ENCODE measurements at places on chromosomes 13 and 19.

DNA sequence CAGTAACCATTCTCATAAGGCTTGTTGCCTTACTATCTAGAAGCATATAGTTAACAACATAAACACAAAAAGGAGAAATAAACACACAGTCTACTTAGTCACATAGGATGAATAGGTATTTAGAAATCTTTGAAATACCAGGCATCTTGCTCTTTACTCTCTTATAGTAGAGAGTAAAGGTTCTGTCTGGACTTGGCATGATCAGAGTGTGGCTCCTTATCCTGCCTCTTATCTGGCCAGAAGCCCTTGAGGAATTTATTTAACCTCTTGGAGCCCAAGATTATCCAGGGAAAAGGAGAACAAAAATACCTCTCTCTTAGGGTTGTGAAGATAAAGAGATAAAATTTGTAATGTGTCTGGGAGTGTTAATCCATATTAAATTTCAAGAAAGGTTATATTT, 100.2 kb upstream of the MBNL2 start:
- no peak for DNase-seq

DNA sequence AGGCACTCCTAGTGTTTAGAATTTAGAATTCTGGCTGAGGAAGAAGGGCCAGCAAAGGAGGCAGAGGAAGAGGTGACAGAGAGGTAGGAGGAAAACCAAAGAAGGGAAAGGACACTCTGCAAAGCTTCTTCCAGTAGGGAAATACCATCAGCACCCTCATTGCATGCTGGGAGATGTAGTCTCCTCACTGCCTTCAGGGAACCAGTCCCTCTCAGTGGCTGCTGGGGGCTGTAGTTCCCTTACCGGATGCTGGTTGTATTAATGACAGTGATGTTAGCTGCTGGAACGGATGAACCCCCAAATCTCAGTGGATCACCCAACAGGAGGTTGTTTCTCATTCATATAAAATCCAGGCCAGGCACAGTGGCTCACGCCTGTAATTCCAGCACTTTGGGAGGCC, 10.1 kb downstream of the GRIN2D start:
- no peak for DNase-seq

GRCh38 chr19:39941151-39941550, 6.7 kb upstream of the FCGBP start:
- no peak for DNase-seq

GRCh38 chr13:24180750-24181377, 20.3 kb downstream of the SPATA13 start:
- no peak for DNase-seq

DNA sequence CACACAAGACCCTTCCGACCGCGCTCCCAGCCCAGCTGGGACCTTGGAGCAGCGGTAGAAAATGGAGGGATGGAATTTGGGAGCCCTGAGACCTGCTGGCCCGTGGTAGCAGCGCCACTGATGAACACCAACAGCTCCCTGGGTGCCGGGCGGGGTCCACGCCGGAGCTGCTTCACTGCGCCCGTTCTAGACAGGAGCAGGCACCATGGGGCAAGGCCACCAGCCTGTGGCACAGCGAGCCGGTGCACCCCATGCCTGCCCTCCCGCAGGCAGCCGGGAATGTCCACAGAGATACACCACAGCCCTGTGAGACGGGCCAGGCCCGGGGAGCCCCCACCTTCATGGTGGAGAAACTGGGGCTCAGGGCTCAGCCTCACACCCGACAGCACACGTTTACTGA, 9.9 kb upstream of the SHC2 start:
- no peak for DNase-seq

DNA sequence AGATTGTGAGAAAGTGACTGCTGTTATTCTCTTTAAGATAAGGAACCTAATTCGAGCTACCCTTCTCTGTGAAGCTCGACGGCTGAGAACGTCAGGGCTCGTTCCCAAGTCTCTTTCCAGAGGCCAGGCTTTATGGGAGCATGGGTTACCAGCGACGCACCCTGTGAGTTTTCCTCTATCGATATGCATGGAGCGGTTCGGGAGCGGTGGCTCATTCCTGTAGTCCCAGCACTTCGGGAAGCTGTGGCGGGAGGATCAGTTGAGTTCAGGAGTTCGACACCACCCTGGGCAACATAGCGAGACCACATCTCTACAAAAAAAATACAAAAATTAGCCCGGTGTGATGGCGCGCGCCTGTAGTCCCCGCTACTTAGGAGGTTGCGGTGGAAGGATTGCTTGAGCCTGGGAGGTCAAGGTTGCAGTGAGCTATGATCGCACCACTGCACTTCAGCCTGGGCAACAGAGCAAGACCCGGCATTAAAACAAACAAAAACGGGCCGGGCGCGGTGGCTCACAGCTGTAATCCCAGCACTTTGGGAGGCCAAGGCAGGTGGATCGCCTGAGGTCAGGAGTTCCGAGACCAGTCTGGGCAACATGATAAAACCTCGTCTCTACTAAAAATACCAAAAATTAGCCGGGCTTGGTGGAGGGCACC, 681 bp upstream of the ZNF606 start:
- DNase-seq: no peak

DNA sequence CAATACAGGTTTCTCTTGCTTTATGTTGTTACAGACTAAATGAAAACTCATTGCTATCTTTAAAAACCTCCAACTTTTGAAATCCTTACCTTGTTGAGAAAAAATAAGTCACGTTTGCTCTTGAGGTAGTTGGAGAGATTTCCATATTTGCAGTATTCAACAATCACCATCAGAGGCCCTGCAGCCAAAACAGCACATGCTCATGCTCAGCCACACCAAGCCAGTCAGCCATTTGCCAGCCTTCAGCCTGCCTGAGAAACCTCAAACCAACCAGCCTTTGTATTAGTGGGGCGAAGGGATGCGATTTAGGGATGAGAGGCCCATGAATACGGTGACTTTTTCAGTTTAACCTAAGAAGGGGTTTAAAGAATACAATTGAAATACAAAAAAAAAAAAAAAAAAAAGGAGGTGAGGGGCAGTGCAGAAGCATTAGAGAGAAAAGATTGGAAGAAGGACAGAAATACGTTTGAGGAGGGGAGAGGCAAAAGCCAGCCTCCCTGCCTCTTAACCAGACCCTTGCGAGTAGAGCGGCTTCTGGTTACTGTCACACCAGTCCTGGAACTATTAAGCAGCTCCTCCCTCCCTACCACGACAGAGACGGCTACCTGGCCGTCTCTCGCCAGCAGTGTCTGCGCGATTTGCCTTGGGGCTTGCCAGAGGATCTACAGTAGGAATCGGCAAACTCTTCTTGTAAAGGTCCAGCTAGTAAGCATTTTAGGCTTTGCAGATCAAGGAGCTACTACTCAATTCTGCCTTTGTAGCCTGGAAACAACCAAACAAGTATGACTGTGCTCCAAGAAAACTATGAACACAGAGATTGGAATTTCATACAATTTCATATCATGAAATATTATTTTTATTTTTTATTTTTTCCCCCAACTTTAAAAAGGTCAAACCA, 167.3 kb downstream of the FLT1 start:
- DNase-seq: no peak

- DNase-seq: no peak
Observed at GRCh38 chr13:75402787-75403186, 79.2 kb downstream of the TBC1D4 start.

GRCh38 chr19:29663861-29664752, 1.2 kb upstream of the PLEKHF1 start:
- DNase-seq: no peak

GRCh38 chr13:77374786-77375185, 47.9 kb upstream of the MYCBP2 start:
- DNase-seq: no peak

GRCh38 chr13:108650271-108650670, 20.9 kb downstream of the MYO16 start:
- no peak for DNase-seq

- no peak for DNase-seq
Observed at GRCh38 chr19:45526143-45526542, 18.9 kb downstream of the VASP start.

- no peak for DNase-seq
Observed at GRCh38 chr13:23668562-23668961, 98.3 kb downstream of the TNFRSF19 start.

DNA sequence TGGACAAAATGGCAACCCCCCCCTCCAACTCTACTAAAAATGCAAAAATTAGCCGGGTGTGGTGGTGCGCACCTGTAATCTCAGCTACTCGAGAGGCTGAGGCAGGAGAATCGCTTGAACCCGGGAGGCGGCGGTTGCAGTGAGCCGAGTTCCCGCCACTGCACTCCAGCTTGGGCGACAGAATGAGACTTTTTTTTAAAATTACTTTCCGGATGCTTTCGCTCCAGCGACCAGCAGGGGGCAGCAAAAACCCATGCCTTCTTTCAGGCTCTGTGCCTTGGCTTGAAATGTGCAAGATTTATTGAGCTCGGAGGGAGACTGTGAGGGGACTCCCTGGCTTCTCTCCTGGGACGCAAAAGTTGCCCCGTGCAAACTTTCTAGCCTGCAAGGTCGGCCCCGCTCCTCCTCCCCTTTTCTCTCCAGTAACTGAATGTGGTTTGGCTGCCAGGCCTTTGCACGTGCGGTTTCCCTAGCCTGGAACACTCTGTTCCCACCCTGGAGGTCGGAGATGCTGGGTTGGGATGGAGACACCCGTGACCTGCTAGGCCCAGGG, 61.4 kb upstream of the NFIC start:
- DNase-seq: peak; percentile 67

DNA sequence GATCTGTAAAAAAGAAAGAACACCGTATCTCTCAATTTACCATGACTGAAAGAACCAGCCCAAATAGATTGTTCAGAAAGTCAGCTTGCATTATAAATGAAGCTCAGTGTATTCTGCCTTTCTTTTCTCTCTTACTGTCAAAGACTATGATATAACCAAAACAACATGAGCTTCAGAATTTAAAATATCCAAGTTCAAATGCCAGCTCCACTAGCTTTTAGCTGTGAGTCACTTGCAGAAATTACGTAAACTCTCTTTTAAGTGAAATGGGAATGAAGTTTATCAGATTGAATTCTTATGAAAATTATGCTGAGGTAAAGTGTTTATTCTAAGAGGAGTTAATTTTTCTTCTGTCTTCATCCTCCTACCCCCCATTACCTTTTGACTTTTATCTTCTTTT, 20.0 kb upstream of the POSTN start:
- no peak for DNase-seq

DNA sequence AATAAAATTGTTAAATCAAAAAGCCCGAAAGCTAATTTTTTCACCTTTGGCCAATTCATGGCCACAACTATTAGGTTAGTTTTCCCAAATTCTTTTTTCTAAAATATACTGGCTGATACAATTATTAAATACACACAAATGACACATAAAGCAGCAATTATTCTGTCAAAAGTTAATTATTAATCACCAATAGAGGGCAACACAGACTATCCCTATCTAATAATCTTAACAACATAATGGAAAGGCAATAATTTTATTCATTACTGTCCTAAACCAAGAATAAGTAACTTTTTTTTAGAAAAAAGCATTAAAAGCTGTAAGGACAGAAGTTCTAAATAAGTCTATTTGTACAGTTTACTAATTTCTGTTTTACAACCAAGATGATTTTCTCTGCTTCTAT, 51.7 kb downstream of the KATNAL1 start:
- no peak for DNase-seq

DNA sequence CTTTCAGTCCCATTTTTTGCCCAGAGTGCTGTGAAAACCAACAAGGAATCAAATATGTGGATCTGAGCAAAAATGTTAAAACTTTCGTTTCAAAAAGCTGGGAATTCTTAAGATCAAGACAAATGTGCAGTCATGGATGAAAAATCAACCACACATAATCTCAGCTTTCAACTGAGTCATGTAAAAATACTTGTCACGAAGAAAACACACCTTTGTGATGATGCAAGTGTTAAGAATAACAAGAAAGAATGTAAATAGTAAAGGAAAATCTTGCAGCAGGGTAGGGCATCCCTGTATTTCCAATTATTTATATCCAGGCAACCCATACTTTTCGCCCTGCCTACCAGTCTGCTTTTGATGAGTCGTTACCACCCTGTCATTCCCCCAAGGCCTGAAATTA, 27.4 kb upstream of the DCLK1 start:
- DNase-seq: no peak
